RWPE1 (cell line): ENCODE measurements at places on chromosomes 5 and 9.

GRCh38 chr5:89504051-89504450 lies 621.1 kb upstream of the MEF2C start:
- no peak for DNase-seq

- DNase-seq = peak; percentile 69
Observed at GRCh38 chr9:29806937-29807618, 2233.8 kb upstream of the C9orf72 start.

DNA sequence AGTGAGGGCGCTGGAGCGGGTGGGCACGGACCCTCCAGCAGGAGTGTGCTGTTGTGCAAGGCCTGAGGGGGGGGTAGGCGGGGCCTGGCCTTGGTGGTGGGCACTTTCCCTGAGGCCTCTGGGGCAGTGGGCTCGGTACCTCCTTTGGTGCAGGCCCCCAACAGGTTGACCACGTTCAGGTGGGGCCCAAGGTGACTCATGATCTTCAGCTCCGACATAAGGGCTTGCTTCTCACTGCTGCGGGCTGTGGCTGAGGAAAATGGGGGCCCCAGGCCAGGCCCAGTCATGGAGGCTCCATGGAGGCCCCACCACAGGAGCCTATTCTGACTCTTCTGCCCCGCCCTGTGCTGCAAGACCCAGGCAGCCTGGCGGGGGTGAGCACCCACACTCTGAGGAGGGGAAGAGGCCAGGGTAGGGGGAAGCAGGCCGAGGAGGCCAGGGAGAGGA lies 31.5 kb downstream of the PDGFRB start:
- DNase-seq = no peak

DNA sequence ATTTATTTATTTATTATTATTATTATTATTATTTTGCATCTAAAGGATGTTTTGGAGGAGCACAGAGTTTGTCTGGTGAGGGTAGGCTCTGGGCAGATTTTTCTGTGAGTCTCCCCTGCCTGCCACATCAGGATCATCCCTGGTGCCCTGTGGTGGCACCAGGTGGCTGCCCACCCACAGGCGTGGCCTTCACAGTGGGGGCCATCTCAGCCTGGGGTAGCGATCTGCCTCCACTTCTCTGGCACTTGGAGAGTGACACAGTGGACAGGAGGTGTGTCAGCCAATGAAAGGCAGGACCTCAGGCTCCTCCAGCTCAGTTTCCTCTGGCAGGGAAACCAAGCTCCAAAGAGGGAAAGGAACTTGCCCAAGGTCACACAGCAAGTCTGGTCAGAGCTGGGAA lies 30.0 kb downstream of the SLC6A7 start:
- no peak for DNase-seq

DNA sequence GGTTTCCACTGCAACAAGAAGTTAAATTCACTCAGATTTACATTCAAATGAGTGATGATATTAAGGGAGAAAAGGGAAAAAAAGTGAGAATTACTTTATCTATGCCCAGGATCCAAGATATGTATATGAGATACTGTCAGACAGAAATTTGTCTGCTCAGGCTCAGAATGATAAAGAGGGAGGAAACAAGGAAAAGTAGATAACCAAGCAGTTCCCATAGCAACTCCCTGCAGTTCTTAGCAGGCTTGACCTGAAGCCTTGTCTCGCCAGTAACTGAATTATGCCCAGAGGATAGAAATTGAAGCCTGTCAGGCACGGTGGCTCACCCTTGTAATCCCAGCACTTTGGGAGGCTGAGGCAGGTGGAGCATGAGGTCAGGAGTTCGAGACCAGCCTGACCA lies 304.4 kb downstream of the TLE1 start:
- DNase-seq = no peak

- DNase-seq = peak; percentile 88
Observed at GRCh38 chr5:178145965-178146820, 7.5 kb downstream of the NHP2 start.

- DNase-seq = peak; percentile 92
Observed at GRCh38 chr5:181159286-181160151, 12.1 kb downstream of the OR2V2 start.

DNA sequence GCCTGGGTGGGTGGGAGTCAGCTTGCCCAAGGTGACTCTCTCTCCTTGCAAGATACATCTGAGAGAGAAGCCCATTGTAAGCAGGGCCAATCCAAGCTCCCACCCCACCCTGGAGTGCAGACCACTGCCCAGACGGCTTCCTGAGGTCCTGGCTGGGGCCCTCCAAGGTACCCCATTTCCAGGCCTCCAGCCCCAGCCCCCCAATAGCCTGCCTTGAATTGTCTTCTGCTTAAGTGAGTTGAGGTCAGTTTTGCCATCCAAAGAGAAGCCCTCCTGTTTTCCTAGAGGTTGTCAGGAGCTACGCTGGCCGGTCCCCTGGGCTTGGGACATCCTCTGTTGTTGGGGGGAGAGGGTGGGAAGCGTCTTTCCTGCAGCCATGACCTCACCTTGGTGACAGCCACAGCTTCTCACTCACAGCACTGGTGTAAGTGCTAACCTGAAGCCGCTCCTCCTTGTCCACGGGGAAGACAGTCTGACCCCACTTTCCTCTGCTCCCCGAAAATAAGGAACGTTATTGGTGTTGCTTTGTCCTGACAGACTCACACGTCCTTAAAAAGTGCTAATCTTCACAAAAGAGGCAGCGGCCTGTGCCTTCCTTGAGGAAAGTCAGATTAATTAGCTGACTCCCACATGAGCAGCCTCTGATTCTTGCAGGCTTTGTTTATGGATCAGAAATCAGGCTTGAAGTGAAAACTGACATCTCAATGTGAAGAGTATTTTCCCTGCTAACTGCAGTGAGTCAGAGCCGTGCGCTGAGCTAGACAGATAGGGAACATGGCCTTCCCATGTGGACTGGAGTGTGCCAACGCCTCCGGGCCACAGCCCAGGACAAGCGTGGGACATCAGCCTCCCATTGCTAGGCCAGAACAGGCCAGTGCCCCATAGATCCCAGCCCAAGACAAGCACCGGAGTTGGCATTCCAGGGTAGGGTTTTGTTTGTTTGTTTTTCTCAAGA lies 52.3 kb downstream of the ADAMTS2 start:
- DNase-seq = no peak

DNA sequence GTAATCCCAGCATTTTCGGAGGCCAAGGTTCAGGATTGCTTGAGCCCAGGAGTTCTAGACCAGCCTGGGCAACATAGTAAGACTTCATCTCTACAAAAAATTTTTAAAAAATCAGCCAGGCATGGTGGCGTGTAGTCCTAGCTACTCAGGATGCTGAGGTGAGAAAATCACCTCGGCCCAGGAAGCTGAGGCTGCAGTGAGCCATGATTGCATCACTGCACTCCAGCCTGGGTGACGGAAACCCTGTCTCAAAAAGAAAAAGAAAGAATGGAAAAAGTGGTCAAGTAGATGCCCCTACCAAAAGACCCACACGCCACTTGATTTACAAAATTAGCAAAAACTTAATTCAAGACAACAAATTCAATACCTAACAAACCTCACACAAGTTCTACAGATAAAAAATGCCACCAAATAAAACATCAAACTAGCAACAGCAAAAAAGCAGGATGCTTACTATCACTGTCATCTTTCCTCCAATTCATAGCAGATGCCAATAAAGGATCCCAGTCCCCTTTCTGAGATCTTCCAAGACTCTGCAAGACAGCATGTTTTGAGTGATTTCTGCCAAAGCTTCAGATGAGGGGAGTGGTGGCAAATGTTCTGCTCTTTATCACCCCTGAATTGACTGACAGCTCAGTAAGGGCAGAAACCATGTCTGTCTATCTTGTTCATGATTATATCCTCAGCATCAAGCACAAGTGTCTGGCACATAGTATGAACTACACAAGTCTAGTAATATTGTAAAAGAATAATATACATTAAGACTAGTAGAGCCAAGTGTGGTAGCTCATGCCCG lies 34.2 kb upstream of the TESK1 start:
- DNase-seq = no peak

GRCh38 chr9:6739218-6739617 lies 18.6 kb upstream of the KDM4C start:
- DNase-seq = no peak

DNA sequence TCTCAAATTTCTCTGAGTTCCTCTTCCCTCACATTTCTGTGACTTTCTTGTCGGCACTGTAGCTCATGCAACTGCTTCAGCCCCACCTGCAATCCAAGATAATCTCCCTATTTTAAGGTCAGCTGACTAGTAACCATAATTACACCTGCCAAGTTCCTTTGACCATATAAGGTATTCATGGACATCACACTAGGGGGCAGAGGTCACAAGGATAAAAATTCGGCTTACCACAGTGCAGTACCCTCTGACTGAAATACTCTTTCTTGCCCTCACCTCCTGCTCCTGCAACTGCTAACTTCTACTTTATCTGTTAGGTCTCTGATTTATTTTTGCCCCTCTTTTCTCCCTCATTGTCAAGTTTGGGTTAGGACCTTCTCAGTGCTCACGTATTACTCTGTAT lies 144.2 kb downstream of the GDNF start:
- DNase-seq = no peak

DNA sequence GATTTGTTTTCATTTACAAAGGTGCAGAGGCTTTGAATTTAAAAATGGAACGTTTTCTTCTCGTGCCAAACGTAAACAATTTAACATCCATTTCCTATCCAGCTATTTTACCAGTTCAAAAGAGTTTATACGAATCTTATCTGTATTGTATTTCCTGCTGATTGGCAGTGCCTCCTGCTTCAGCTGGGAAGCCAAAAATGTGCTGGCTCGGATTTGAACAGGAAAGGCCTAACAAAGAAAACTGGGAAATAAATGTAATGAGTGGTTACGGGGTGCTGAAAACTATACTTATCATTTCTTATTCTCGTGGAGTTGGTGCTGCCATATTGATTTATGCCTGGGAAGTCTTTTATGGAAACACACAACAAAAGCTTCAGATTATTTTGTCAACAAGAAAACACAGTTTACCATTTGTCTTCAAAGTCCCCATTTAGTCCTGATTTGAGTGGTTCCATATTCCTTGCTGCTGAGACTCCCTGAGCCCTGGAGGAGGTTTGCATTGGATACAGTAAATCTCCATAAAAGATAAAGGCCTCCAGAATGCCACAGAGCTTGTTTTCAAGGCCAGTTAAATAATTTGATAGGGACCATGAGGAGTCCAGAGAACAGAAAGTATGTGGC lies 507.4 kb downstream of the RASEF start:
- no peak for DNase-seq

GRCh38 chr9:76292246-76292645 lies 102.0 kb downstream of the RFK start:
- no peak for DNase-seq

DNA sequence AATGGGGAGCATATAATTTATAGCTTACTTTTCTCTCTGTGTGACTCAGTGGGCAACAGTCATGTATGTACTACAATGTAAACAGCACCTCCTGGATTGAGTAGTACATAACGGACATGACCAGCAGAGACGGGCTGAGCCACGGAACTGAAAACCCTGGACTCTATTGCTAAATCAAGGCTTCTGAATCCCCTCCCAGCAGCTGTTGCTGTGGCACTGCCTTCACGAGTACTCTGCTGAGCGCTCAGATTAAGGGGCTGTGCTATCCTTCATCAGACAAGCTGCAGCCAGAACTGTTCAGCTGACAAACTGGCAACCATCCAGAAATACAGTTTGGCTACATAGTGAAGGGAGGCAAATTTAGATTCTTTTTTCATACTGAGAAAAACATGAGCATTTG lies 131.3 kb upstream of the CCDC180 start:
- no peak for DNase-seq

DNA sequence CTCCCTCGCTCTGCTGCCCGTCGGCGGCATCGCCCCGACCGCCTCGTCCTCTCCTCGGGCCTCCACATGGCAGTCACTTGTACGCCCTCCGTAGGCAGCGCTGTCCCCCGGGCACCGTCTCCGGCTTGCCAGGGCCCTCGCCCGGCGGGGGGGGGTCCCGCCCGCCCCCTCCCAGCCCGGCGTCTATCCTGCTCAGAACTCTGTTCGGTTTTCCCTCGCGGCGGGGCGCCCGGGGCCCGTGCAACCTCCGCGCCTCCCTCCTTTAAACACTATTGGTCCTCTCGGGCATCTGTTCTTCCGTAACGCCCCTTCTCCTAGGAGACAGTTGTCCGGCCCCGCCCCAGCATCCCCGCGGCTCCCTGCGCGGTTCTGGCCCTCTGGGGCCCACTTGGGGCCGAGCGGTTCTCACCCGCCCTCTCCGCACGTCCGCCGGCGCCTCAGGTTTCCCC lies 831 bp downstream of the ODF2 start:
- peak; percentile 96 for DNase-seq

DNA sequence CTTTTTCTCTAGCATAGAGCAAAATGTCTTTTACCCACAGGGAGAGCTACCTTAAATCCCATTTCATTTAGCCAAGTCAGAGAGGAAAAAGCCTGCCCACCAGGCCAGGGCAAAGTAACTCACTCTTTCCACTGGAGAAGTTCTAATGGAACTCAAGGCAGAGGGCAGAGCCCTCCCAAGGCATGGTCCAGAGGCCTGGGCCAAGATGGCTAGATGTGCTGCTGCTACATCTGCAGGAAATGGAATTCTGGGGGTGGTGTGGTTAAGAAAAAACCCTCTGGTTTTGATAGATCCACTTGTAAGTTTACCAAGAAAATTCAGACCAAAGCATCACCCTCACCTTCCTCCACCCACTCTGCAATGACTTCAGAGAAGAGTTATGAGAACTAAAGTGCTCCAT lies 37.3 kb downstream of the CSF2 start:
- no peak for DNase-seq

DNA sequence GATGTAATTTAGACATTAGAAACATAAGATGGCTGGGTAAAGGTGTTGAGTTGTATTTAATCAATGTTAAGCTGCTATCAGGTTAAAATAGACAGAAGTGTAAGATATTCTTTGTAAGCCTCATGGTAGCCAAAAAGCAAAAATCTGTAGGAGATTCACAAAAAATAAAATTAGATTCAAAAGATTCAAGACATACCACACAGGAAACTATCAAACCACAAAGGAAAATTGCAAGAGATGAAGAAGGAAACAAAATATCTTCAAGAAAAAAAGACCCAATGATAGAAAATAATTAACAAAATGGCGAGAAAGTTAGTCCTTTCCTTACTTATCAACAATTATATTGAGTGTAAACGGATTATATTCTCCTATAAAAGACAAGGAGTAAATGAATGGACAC lies 15.3 kb downstream of the XRCC4 start:
- no peak for DNase-seq

DNA sequence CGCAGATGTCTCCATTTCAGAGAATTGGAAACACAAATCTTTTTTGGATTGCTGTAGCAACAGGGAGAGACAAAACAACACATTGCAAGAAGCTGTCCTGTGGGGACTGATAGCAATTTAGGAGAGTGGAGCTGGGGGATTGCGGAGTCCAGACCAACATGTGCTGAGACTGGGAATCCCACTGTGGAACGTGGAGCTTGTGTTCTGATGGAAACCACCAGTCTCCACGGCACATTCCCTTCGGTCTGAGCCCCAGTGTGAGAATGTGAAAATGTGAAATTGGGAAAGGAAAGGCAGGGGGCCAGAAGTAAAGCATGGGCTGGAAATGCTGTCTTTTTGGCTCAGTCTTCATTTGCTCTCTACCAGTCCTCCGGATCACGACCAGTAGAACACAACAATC lies 348.8 kb upstream of the TNC start:
- no peak for DNase-seq
